ENCODE measurements at places on chromosomes 4 and X.

GRCh38 chr4:38684271-38684670, 20.3 kb downstream of the KLF3 start:
- DNase-seq = no peak

DNA sequence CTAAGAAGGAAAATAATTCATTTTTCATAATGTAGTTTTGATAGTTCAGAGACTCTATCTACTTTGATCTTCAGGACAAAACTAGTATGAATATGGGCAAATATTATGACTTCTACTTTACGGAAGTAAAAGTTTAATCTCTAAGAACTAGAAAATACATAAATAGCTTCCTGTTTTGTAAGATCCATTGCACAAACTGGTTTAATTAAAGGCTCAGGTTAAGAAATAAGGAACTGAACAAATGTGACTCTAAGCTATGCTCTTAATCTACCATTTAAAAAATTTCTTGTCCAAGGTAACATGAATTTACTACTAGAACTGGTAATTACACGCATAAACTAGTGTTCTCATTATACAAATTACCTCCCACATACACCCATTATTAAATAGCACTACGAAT, 360.6 kb downstream of the INPP4B start:
- no peak for DNase-seq

DNA sequence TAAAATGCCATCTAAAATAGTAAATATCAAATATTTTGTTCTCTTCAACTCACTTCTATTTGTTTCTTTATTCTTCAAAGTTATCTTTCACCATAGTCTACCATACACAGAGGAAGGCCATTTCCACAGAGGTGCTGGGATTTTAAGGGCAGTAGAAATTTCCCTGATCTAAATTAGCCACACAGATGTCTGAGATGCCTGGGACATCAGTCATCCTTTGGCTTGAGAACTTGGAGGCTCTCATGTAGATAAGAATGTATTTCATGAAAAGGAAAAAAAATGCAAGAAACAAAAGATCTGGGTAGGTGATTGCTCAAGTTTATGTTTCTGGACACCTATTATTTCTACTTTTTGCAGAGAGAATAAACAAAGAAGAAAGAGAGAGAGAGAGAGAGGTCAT, 1008.2 kb downstream of the NLGN4X start:
- no peak for DNase-seq

DNA sequence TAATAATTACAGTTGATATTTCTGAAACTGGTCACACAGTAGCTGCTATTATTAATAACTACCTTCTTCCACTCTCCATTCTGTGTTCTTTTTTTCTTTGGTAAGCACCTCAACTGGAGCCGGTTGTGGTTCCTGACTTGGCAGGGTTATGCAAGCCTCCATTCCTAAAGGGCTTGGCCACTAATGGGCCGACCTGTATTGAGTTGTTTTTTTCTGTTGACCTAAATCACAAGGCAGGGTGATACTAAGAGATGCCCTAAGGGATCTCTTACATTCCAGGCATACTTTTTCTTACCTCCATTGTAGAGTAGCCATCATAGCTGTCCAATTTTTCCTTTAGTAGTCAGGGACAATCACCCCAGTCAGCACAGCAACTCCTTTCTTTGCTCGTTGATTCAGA, 1295.8 kb upstream of the ADGRL3 start:
- no peak for DNase-seq

DNA sequence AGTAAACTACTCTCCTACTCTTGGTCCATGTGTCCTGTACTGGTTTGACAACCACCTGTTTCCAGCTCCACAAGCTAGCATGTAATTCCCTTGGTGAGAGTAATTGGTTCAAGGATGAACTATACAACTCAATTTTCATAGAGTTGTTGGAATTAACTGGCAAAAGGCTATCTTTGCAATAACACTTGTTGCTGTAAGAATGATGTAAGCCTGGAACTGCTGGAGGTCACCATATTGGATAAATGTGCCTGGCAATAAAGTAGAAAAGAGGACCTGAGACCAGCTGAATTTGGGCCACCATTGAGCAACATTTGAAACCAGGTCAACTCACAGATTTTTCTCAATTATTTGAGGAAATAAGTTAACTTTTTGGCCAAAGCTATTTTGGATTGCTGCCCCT, 175.5 kb downstream of the CAMK2D start:
- DNase-seq = no peak

DNA sequence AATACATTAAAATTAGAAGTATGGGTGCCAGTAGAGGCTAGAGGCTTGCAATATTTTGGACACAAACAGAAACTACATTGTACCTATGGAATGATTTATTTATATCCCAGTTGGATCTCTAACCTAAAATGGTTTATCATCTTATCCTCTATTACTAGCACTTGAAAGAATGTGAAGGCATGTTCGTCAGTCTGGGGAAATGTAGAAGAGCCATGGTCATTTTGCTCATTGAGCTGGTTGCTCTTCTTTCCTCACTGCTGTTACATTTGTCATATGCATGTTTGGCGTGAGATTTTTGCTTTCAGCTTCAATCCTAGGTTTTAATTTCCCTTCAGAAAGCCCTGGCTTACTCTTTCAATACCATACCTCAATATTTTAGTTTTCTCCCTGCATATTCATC, 82.4 kb upstream of the MYOZ2 start:
- DNase-seq = no peak

DNA sequence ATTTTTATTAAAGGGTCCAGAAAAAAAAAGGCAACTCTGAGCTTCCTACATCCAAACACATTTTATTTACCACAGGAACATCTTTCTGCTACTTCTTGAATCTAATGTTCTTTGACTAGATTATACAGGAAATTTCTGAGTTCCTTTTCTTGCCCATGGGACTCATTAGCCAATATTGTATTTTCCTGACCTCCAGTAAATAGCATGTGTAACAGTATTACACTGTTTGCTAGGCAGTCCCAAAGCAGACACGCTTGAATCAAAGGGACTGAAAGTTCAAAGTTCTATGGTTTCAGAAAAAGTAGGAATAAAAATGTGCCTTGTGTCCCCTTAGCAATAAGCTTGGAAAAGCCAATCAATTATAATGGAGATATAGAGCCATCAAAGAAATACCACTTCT, 57.4 kb downstream of the MOSPD2 start:
- no peak for DNase-seq

- no peak for DNase-seq
These were observed 143.6 kb downstream of the FNIP2 start for GRCh38 chr4:158912390-158912789.

- no peak for DNase-seq
These were observed 140.4 kb upstream of the MAD2L1 start for GRCh38 chr4:120207021-120207420.
